HS-5 (cell line): ENCODE measurements at places on chromosomes 16 and 17.
A peak's percentile ranks its signal among the peaks of the same experiment; 100 is the strongest.

GRCh38 chr17:73826872-73827228 is 182.6 kb upstream of the SDK2 start:
- no peak for DNase-seq

DNA sequence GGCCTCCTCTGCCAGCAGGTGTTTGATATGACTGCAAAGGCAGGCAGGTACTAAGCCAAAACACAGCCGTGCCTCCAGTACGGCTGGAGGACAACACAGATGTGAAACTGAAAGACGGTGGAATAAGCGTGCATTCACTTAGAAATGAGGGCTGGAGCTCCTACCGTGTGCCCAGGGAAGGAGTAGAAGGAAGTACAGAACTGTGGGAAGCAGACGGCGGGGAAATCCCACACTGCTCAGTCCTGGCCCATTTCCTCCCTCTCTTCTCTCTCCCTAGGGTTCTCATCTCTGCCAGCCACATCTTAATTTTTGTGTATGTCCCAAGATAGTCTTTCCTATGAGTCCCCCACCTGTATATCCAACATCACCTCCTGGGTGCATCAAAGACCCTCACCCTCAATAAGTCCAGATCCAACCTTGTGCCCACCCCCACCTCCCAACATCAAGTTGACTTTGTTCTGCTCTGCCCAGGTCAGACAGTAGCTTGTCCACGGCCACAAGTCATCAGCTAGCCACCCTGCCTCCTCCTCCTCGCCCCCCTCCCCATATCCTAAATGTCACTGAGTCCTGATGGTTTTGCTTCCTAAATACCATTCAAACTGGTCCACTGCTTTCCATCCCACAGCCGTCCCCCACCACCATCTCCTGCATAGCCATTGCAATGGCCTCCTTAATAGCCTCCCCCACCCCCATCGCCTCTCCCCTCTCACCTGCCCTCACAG is 77.1 kb upstream of the RPL38 start:
- DNase-seq, result no peak

DNA sequence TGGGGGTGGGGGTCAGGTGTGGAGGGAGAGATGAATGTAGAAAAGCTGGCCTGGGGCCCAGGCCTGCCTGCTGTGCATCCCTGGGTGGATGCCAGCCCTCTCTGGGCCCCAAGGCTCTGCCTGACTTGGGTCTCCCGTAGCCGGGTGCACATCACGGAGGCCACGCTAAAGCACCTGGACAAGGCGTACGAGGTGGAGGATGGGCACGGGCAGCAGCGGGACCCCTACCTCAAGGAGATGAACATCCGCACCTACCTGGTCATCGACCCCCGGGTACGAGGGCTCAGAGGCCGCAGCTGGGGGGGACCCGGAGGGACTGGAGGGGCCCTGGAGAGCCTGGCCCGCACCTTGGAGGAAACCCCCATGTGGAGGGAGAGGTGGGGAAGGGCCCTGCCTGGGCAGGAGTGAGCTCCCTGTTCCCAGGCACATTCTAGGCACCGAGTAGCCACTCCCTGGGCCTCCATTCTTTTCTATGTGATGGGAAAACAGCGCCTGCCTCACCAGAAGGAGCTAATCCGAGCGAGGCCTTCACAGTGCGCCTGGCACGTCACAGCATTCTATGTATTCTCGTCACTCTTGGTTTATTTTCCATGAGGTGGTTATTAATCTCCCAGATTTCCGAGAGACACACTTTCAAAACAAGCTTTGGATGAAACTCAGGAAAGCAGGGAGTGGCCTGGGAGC is 34.7 kb downstream of the ADCY7 start:
- no peak for DNase-seq

DNA sequence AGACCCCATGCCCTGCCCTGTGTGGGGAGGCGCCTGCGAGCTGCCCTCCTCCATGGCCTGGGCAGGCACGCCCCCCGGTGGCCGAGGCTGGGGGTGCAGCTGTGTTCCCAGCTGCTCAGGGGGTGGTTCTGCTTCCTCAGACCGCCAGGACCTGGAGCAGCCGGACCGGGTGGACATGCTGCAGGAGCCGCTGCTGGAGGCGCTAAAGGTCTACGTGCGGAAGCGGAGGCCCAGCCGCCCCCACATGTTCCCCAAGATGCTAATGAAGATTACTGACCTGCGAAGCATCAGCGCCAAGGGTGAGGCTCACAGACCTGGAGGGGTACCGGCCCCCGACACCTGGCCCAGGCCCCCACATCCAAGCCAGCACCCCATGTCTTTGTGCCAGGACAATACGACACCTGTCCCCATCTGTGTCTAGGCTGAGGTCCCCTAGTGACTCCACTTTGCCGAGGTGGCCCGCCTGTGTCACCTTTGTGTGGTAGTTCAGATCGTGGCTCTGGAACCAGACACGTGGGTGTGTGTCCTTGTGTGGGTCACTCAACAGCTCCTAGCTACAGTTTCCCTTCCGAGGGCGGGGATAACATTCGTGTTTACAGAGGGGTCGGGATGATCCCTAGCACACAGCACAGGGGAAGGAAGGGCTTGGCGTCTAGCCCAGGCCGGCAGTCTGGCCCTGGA is 9.3 kb downstream of the GJD3 start:
- no peak for DNase-seq

DNA sequence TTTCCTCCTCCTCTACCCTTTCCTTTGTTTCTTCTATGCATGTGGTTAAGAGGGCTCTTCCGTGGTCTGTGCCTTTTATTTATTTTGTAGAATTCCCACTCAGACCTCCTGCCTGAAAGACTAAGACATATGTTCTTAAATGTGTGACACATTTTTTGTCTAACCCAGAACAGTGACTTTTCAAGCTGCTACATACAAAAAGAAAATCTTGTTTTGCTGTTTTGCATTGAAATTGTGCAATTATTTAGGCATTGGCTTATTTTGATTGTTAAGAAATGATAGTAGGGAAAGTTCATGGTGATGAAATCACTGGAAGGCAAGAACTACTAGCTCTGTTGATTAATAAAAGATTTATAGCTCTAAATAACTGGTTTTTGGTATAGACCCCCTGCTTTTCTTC is 76.8 kb downstream of the TUBD1 start:
- no peak for DNase-seq

- no peak for DNase-seq
Observed at GRCh38 chr16:81569361-81570034, 124.9 kb downstream of the CMIP start.

DNA sequence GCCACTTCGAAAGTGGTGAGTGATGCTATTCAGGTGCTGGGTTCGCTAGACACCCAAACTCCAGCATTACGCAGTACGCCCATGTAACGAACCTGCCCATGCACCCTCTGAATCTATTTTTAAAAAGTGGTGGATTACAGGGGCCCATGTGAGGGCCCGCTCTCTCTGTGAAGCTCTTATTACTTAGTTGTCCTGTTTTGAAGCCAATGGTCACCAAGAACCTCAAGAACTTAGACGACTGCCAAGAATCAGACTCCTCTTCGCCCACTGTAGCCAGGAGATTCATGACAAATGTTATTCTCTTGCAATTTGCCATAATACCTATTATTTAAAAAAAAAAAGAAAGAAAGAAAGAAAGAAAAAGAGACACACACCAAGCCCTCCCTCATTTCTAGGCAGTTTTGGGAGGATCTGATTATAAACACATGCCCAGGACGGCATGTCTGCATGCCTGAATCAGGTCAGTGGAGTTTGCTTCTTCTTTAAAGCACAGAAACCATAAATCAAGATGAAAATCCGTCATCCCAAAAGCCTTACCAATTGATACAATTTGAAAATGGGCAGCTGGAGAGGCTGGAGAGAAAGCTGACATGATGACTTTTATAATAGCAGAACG is 108.6 kb downstream of the IRX3 start:
- DNase-seq, result no peak

DNA sequence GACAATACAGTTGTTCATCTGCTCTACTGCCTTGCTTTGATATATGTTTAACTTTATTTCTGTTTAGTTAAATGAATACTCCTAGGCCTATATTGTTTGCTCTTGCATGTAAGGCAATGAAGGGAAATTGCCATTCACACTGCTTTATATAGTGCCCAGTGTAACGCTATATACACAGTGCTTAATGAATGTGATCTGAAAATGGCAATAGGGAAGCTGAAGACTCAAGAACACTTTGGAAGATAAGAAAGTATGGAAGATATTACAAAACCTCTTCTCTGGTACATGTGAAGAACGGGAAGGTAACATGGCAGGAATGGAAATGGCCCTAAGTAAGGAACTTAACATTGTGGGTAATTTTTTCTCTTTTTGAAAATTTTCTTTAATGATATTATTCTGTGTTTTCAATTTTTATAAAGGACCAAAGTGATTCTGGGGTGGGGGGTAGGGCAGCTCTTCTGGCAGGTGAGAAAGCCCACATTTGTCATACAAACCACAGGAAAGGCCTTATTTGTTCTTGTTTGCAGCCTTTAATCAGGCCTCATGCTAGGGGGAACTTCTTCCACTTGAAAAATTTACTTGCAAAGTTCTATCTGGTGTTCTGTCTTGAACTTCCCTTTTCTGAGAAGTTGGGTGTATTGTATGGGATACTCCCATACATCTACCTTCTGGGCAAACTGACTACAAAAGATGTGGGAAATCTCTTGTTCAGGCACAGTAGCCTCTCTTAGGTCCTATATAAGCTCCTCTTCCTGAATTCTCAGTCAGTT is 100.8 kb upstream of the CORO6 start:
- no peak for DNase-seq

GRCh38 chr17:48107137-48108055 is at the start of gene SNX11:
Gene SNX11 (plus strand): TSS chr17:48107766. CDS start chr17:48112044, 4,278 bp downstream.
- peak; percentile 63 for DNase-seq

DNA sequence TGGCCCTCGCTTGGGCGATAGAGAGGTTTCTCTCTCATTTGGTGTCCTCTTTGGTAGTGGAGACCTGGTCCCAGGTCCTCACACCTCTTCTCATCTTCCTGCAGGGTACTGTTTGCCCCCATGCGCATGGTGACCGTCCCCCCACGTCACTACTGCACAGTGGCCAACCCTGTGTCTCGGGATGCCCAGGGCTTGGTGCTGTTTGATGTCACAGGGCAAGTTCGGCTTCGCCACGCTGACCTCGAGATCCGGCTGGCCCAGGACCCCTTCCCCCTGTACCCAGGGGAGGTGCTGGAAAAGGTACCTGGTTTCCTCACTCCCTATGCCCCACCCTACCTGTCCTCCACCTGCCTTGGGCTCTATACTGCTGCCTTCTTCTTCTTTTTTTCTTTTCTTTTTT is 10.5 kb downstream of the MVP start:
- DNase-seq, result no peak

DNA sequence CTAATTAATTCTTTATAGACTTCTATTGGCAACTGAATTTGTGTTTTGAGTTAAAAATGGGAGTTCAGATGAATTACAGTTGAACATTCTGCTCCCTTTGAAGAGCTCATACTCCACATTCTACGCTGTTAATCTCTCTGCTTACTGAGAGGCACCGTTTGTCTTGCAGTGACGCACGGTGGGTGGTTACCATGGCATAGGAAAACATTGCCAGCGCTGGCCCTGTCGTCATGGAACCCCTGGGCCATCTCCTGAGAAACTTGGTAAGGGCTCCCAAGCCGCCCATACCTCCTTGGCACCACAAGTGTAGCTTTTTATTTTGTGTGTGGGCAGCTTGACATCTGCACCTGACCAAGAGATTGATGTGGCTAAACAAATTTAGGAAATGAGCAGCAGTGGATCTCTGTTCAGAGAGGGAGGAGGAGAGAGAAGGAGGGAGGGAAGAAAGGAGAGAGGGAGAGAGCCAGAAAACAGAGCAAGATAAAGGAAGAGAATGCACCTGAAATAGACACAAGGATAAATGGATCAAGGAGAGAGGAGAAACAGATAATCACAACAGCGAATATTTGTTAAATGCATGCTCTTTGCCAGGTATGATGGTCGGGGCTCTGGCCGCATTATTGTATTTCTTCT is 398.5 kb downstream of the HAPSTR1 start:
- DNase-seq, result no peak

DNA sequence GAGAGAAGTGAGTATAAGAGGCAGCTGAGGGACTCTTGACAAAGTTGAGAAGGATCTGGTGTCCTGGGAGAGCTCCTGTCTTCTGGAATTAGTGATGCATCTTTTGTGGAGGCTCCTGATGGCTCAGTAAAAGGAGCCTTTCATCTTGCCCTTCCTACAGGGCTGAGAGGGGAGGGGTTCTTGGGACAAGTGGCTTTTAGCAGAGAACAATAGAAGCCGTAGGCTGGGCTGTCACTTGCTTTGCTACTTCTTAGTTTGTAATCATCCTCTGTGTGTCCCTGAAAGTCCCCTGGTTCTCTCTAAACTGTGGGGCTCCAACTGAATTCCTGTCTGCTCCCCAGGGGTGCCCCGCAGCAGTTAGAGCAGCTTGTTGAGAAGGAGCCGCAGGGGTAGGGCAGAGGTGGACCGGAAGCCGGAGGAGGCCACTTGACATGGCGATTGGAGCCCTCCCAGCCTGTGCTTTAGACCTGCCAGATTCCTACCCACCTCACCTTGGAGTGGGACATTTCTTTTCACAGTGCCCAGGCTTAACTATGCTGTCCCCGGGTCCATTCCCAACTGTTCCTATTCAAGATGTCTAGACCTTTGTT is 85.1 kb downstream of the PRKCA start:
- no peak for DNase-seq

DNA sequence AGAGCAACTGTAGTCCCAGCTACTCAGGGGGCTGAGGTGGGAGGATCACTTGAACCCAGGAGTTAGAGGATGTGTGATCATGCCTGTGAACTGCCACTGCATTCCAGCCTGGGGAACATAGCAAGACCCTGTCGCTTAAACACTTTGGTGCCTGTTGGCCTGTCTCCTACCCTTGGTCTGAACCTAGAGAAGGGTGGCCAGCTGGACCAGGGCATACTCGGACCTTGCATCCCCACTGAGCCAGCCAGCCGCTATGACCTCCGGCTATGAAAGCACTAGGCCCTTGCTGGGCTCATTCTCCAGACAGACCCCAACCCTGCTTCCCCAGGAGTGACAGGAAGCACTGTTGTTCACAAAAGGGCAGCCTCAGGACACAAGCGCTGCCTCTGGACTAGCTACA is 4.6 kb downstream of the IFT20 start:
- DNase-seq, result no peak

DNA sequence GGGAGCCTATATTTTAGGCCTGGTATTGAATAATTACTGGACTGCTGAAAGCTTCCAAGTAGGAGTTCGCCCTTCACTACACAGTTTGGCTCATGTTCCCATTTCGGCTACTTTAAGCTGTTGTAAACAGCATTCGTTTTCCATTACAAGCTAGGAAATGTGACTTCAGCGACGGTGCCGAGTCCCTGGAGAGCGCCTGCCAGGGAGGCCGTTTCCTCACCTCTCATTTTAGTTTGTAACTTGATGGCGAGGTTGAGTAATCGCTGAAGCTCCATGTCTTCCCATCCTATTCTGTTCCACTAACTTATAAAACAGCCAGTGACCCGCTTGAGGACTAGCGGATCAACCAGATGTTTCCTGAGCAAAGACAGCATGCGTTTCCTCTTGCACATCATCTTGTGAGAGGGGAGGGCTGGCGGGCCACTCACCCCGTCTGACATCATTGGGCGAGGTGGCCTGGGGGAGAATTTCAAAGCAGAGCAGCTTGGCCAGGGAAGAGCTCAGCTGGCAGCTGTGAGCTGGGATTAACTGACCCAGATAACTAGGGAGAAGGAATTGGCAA is 32.9 kb downstream of the PCTP start:
- DNase-seq, result no peak
